ENCODE measurements at places on chromosomes 2 and 18. TPM values are rescaled to one million over a fixed set of nuclear protein-coding genes. Genes with fewer than 3 reads are reported as not detected.

Gene CYP26B1
- 89.4 TPM for total RNA-seq

Gene UGGT1
- total RNA-seq: 57.2 TPM

Gene STARD6
- total RNA-seq: not detected

- no peak for DNase-seq
Observed at GRCh38 chr2:98040331-98040939, 44.7 kb upstream of the TMEM131 start.
